ENCODE measurements at places on chromosomes 2 and 18. TPM values are rescaled to one million over a fixed set of nuclear protein-coding genes. Genes with fewer than 3 reads are reported as not detected.
A peak's percentile ranks its signal among the peaks of the same experiment; 100 is the strongest.

- no peaks in the 10 kb centered on the region for H3K36me3 ChIP-seq
- no peak for DNase-seq
- no peak overlapping the region for H3K27ac ChIP-seq
- H3K4me1 ChIP-seq, result peaks cover 10% of the 10 kb centered on the region
These were observed 87.3 kb downstream of the ACAA2 start for GRCh38 chr18:49725809-49726674.

DNA sequence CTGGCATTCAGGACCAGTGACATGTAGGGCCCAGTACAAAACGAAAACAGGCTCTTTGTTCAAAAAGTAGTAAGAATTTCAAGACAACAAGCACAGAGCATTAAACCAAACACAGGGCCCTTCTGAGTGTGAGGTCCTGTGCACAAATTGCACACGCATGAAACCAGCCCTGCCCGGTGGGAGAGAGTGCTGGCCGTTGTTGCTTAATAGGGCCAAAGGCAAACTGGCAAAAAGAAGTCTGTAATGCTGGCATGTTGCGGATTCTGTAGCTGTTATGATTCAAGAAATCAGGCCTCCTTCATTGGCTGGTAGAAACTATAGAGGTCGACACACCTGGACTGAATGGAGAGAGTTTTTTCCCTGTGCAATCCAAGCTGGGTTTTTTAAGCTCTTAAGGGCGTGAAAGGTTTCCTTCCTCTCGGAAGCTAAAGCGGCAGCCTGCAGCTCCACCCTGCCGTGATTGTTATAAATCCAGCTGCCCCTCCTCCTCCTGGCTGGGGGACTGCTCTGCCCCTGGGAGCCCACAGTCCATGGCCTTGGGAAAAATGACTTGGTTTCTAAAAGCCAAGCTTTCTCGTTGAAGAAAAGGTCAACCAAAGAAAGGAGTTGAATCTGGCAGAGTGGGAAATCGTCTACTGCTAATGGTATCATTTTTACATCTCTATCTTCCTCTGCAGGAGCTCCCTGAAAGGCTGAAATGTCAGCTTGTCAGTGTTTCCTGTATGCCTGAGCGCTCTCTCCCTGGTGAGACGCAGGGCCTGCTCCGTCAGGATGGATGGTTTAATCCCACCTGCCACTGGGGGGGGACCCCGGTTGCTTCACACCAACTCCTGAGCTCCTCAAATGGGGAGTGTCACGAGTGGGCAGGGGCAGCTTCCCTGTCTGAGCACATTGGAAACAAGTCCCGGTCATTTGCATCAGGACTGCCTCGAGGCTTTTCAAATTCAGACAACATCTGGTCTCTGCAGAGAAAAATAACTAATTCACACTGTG is 143.6 kb downstream of the ALPK2 start:
- H3K36me3 ChIP-seq, result no peaks in the 10 kb centered on the region
- no peak overlapping the region for H3K27ac ChIP-seq
- no peak overlapping the region for H3K4me3 ChIP-seq
- H3K4me1 ChIP-seq, result no peaks in the 10 kb centered on the region
- peaks cover 19% of the 10 kb centered on the region for H3K27me3 ChIP-seq

DNA sequence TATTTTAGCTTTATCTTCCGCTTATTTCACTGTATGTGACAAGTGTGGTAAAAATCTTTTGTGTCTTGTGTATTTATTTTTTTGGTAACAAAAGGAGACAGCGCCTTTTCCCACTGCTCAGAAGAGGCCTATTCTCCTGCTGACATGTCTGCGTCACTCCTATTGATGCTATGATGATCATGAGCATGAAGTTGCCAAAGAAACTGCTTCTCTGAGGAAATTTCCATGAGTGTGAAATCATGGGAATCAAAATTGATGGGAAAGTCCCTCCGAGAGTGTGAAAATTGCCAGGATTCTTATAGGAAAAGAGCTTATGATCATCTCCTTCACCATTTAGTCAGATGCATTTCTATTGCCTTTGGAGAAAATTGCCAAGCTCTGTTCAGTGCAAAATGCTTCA is 36.5 kb upstream of the DARS1 start:
- no peak overlapping the region for H3K27ac ChIP-seq
- DNase-seq, result no peak
- H3K4me3 ChIP-seq, result no peak overlapping the region
- H3K4me1 ChIP-seq, result peaks cover 16% of the 10 kb centered on the region

DNA sequence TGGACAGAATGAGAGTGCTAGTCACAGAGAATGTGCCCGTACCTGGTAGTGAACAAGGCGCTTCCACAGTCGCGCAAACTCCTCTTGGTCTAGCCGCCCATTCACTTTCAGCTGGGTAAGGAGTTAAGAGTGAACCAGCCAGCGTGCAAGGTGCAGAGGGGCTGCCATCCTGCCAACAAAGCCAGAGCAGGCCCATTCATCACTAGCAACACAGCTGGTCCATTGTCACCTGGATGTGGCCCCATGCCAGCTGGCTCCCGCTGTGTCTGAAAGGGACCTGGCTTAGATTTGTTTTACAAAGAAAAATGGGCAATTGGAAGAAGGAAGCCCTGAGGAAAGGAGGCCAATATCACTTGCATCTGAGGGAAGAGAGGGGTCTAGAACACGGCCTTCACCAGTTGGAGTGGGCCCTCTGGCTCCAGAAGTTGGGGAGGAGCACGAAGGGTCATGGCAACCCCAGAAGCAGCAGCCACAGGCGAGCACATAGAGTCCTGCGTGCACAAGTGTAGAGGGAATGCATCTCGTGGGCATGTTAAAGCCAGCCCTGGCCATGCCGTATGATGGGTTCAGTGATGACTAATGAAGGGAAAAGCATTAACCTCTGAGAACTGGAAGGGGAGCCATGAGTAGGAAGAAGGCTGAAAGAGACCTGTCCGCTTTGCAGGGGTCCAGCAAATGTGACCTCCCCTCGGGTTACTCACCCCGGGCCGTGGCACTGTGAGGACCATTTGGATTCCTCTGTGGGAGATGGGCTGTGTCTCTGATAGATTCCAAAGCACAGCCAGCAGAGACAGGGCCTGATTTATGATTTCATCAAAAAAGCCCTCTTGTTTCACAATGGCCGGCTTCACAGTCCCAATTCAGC is 70.6 kb downstream of the CAPN13 start:
- H3K27ac ChIP-seq, result no peak overlapping the region
- no peak for DNase-seq
- no peak overlapping the region for H3K4me3 ChIP-seq

DNA sequence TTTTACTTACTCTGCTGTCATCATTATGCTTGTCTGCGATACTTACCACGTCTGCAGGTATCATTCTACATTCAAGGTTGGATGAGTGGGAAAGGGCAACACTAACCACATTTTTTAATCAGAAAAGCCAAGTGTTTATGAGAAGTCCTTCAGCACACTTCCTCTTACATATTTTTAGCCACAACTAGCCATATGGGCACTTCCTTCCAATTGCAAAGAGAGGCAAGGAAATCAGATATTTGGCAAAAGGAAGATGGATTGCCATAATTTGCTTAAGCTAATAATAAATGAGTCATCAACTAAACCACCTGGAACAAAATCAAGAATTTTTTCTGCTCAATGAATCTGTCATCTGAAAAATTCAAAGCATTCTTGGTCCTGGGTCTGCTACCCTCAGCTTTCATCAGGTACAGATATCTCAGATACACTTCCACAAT is 16.7 kb upstream of the MRO start:
- no peak for DNase-seq
- peaks cover 19% of the 10 kb centered on the region for H3K27me3 ChIP-seq
- H3K4me1 ChIP-seq, result peaks cover 2% of the 10 kb centered on the region
- no peak overlapping the region for H3K4me3 ChIP-seq

DNA sequence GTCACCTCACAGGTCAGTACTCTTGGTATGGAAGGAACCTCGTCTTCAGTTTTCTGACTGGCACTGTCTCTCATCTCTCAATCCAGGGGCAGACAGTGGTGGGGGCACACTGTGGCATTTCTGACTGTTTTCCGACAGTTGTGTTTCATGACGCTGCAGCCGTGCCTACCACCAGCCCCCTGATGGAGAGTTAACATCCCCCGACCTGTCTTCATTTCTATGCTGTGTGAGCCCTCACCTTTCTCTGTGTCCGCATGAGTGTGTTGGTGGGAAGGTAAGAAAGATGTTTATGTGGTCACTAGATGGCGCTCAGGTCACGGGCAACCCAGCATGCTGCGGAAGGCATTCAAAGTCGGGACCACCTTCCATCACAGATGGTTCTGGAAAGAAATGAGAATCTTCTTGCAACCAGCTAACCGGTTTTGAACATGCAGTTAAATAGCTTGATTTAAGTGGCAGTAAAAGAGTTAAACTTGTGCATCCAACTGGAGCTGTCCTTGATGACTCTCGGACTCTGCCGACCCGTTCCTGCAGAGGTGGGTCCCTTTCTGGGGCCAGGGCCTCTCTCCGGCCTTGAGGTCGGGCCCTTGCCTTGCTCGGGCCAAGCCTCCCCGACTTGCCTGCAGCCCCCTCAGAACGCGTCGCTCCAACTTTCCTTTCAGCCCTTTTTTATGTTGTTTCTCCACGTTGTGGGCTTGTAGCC is 92.4 kb downstream of the DYSF start:
- peaks cover 2% of the 10 kb centered on the region for H3K27me3 ChIP-seq
- no peak overlapping the region for H3K27ac ChIP-seq
- DNase-seq, result peak; percentile 79
- peak overlapping the region; percentile 45 for H3K4me3 ChIP-seq
- H3K36me3 ChIP-seq, result no peaks in the 10 kb centered on the region

GRCh38 chr2:43948370-43948769 is 47.4 kb downstream of the LRPPRC start:
- peaks cover 61% of the 10 kb centered on the region for H3K36me3 ChIP-seq
- no peaks in the 10 kb centered on the region for H3K27me3 ChIP-seq

The OTX1 gene
- not detected for total RNA-seq

The ASNSD1 gene
- 63.7 TPM for total RNA-seq

DNA sequence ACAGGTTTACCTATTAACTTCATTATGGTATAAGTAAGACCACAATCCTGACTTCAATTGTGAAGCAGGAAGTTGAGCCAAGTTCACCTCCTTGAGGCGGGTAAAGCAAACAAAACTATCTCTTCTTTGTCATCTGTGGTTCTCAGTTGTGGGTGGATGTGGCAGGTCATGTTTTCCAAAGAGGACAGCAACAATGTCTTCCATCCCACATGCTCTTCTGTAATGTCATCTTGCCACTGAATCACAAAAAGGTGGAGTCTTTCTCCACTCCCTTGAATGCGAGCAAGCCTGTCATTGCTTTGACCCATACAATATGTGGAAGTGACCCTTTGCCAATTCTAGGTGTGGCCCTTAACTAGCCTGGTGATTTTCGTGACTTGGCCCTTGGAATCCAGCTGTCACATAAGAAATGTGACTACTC is 98.7 kb downstream of the GRB14 start:
- H3K27ac ChIP-seq, result no peak overlapping the region
- no peaks in the 10 kb centered on the region for H3K4me1 ChIP-seq

The ASTL gene
- total RNA-seq, result 2.4 TPM

The CAPN14 gene
- total RNA-seq, result 0.07 TPM

GRCh38 chr2:71482055-71482454 is 28.7 kb downstream of the DYSF start:
- DNase-seq, result no peak
- no peaks in the 10 kb centered on the region for H3K36me3 ChIP-seq
- H3K4me3 ChIP-seq, result no peak overlapping the region

- no peaks in the 10 kb centered on the region for H3K4me1 ChIP-seq
- no peaks in the 10 kb centered on the region for H3K27me3 ChIP-seq
- no peak overlapping the region for H3K4me3 ChIP-seq
- H3K27ac ChIP-seq, result no peak overlapping the region
These were observed 37.6 kb downstream of the CDH7 start for GRCh38 chr18:65788373-65788772.

GRCh38 chr2:13651684-13652131 is 935.0 kb downstream of the TRIB2 start:
- no peaks in the 10 kb centered on the region for H3K36me3 ChIP-seq
- no peaks in the 10 kb centered on the region for H3K4me1 ChIP-seq
- no peak overlapping the region for H3K4me3 ChIP-seq
- no peak overlapping the region for H3K27ac ChIP-seq

The HOXD13 gene
- not detected for total RNA-seq

GRCh38 chr18:13809531-13810255 is 14.3 kb upstream of the MC5R start:
- H3K27me3 ChIP-seq, result peaks cover 29% of the 10 kb centered on the region
- no peak overlapping the region for H3K4me3 ChIP-seq
- no peaks in the 10 kb centered on the region for H3K4me1 ChIP-seq
- no peaks in the 10 kb centered on the region for H3K36me3 ChIP-seq
- H3K27ac ChIP-seq, result no peak overlapping the region

The FAM237A gene
- total RNA-seq, result not detected

GRCh38 chr2:29440921-29441623 is 325.9 kb downstream of the CLIP4 start:
- peaks cover 8% of the 10 kb centered on the region for H3K27me3 ChIP-seq
- H3K36me3 ChIP-seq, result no peaks in the 10 kb centered on the region
- no peak overlapping the region for H3K27ac ChIP-seq
- H3K4me3 ChIP-seq, result no peak overlapping the region
- no peak for DNase-seq
- H3K4me1 ChIP-seq, result no peaks in the 10 kb centered on the region

The ALK gene
- total RNA-seq, result not detected

GRCh38 chr2:197219636-197220035 is 90.9 kb downstream of the ANKRD44 start:
- H3K4me1 ChIP-seq, result peaks cover 58% of the 10 kb centered on the region
- H3K27ac ChIP-seq, result no peak overlapping the region
- peaks cover 20% of the 10 kb centered on the region for H3K36me3 ChIP-seq
- H3K27me3 ChIP-seq, result no peaks in the 10 kb centered on the region
- DNase-seq, result no peak

The ARHGEF4 gene
- total RNA-seq, result 0.07 TPM

DNA sequence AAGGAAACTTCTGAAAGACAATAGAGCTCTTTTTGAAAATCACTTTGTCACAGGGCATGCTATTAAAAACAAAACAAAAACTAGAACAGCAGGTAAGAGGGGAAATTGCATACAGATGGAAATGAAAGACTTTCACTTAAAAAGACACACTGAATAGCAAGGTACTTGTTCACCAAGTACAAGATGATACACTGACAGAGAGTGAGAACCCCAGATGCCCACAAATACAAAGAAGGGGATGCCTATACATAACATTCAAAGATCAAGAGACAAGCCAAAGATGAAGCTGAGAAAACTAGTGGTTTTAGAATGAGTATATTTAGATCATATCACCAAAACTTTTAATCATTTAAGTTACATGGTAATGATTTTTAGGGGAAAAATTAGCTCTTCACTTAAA is 60.7 kb downstream of the ASXL2 start:
- H3K4me3 ChIP-seq, result peak overlapping the region; percentile 32
- peaks cover 58% of the 10 kb centered on the region for H3K4me1 ChIP-seq
- H3K27me3 ChIP-seq, result no peaks in the 10 kb centered on the region
- peak overlapping the region; percentile 85 for H3K27ac ChIP-seq
- peaks cover 38% of the 10 kb centered on the region for H3K36me3 ChIP-seq

DNA sequence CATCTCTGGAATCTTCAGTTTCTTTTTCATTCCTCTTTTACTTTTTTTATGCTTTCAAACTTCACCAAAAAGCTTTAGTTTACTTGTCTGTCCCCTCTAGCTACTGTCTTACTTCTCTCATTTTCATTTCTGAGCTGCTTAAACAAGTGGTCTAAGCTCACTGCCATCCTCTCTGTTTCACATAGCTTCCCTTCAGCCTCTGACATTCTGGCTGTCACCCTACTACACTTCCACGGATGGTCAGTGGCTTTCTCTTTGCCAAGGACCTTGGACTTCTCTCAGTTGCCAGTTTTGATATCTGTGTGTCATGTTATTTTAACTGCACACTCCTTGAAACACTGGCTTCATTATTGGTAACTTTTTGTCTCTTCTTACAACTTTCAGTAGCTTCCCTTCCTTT is 176.1 kb downstream of the IKZF2 start:
- DNase-seq, result no peak
- H3K4me1 ChIP-seq, result peaks cover 6% of the 10 kb centered on the region
- no peak overlapping the region for H3K27ac ChIP-seq
- no peak overlapping the region for H3K4me3 ChIP-seq

The NDUFB3 gene
- 112 TPM for total RNA-seq
